ENCODE measurements at places on chromosomes 1 and 21.

- no peak for DNase-seq
Measured at GRCh38 chr1:9228609-9229008, 6.0 kb upstream of the H6PD start.

DNA sequence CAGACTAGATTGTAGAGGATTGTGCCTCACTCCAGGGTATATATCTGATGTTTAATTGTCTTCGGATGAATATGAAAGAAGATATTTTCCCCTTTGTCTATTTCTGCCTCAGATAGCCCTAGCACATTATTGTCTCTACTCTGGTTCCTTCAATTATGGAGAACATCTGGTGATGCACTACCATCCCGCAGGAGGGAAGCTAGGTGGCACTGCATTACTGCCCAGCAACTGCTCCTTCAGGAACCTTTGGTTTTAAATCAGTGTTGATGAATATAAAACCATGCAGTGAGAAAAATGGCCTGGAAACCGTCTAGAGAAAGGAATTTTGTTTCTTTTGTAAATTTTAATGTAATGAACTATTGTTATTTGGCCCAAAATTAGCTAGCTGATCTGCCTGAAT, 68.5 kb downstream of the GPR88 start:
- DNase-seq = no peak

DNA sequence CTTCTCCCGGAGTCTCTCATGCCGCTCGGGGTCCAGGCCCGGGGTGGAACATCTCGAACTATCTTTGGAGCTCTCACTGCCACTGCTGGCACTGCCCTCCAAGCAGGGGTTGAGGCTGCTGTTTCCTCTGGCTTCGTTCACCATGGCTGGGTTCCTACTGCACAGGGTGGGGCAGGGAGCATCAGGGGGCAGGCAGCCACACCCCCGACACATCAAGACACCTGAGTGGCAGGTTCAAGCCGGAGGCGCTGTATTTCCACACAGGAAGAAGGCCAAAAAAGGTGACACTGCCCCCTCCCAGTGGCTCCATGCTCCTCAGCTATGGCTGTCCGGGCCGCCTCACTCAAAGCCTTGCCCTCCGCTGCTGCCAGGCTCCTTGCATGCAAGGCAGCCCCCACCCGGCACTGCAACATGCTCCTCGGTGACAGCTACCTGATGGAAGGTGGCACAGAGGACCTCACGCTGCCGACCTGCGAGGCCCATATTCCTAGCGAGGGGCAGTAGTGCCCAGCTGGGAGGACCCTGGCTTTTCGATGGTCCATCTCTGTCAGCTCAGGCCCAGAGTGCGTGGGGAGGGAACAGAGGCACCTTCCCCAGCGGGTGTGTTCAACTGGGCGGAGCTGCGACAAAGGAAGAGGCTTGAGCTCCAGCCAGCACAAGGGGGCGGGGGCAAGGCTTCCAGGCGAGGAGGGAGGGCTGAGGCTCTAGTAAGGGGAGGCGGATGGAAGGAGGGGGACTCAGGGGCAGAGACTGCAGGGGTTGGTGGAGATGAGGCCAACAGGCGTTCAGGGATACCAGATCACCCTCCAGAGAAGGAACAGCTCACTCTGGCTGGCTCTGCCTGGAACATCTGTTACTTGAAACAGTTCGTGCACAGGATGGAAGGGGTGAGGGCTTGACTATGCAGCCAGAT, 2.5 kb downstream of the MTHFR start:
- DNase-seq = peak; percentile 60

DNA sequence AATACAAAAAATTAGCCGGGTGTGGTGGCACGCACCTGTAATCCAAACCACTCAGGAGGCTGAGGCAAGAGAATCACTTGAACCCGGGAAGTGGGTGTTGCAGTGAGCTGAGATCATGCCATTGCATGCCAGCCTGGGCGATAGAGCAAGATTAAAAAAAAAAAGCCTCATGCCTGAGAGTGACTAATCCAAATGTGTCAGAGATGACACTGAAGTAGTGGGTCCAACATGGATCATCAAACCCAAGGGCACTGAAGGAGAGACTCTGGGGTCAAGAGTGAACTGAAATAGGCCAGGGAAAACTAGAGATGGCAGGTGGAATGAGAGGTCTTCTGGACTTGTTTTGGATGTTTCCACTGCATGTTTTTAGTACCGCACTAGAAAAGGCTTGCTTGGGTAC, 10.2 kb upstream of the CACHD1 start:
- no peak for DNase-seq

- no peak for DNase-seq
Measured at GRCh38 chr1:44632598-44632997, 41.7 kb downstream of the TMEM53 start.

DNA sequence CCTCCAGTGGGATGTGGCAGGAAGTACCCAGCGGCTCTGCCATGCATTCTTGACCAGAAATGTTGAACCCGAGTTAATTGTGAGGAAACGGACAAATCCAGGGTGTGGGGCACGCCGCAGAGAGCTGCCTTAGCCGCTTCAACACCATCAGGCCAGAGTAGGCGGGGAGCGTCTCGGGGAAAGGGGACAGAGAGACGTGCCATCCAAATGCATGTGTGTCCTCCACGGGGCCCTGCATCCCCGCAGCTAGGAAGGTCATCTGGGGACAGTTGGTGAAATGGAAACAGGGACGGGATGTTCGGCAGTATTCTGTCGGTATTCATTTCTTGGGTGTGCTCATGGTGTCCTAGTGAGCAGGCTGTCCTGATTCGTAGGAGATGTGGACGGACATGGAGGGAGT, 59.1 kb upstream of the TRAPPC10 start:
- no peak for DNase-seq

- DNase-seq = no peak
Measured at GRCh38 chr1:41718497-41718896, 200.2 kb downstream of the HIVEP3 start.

DNA sequence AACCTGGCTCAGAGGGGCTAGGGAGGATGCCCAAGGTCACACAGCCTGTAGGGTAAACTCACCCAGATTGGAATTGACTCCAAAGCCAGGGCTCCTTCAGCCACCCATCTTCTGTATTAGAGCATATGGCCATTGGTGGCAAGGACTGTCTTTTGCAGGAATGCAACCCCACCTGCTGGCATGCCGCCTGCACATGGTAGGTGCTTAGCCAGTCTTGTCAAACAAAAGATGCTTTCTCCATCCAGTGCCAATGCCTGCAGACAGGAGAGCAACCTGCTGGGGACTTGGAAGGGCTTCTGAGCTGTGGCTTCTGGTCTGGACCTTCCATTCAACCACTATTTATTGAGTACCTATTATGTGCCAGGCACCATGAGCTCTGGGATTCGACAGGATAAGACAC, 95.3 kb upstream of the TMEM51 start:
- no peak for DNase-seq

DNA sequence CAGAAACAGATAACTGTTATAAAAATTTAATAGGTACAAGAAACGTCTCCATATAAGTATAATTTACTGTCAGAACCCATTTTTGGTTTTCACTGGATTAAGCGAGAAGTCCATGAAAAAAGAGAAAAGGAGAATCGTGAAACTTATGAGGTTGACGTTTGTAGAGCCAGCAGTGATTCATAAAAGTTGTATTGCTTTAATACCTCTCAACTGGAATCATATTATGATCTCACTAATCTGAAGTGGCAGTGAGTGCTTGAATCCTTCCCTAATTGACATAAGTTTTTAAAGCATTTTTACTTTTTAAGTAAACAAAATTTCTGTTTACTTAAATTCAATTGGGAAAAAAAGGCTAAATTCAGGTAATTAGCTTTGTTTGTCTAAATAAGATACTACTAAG, 315.3 kb downstream of the TPR start:
- DNase-seq = no peak

DNA sequence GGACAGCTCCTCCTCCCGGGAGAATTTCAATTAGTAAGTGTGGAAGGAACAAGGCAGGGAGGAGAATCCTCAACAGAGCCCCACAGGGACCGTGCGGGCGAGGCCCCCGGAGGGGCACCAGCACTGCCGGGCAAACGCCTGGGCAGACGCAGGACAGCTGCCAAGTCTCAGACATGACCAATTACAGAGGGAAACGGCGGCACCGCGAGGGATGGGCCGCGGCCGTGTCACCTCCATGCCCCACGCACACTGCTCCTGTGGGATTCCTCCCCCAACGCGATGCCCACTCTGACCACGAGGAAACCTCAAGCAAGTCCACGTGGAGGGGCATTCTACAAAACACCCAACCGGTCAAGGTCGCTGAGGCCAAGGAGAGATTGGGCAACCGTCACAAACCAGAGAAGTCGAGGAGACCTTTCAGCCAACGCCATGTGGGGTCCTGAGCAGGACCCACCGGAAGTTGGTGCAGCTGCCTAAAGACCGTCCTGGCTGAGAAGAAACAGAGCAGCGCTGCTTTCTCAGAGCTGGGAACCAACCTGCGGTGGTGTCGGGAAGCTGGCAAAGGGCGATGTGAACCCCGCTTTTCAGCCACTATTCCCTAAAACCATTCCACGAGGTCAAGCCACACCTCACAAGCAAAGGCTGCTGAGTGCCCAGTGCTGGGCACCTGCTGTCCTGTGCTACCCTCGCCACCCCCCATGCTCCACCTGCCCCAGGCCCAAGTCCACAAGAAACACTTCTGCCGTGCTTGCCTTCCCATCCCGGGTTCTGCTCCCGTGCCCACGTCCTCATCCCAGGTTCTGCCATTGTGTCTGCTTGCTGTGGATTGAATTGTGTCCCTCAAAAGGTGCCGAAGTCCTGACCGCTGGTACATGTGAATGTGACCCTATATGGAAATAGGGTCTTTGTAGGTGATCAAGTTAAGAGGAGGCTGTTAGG, 1.4 kb upstream of the KRTAP10-4 start:
- DNase-seq = no peak

DNA sequence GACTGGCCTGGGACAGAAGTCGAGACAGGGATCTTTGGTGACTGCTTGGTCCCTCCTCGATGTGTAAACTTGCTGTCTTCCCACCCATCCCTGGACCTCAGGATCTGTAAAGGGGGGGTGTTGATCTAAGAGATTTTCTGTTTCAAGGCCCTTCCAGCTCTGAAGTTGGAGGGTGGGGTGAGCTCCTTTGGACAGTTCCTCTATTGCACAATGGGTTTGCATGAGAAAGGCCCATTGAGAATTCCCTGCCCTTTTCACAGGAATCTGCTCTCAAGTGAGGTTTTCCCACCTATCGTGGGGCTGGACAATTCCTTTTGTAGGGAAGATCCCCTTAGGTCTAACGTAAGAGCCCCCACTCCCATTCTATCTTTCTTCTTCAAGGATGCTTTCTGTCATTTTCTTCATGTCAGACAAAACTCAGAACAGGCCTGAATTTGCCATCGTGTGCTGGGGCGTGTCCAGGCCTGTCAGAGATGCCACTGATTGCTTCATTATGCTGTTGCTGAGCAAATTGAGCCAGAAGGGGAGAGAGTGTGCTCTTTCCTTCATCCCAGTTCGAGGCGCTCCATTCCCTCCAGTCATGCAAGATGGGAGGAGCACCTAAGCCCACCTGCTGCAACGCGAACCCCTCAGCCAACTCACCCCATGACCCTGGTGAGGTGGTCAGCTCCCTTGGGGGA, 149.9 kb upstream of the IGSF21 start:
- no peak for DNase-seq

GRCh38 chr21:42595283-42596187, 57.9 kb upstream of the PDE9A start:
- DNase-seq = no peak

GRCh38 chr1:34777519-34778321, 3.3 kb upstream of the GJB3 start:
- DNase-seq = no peak

DNA sequence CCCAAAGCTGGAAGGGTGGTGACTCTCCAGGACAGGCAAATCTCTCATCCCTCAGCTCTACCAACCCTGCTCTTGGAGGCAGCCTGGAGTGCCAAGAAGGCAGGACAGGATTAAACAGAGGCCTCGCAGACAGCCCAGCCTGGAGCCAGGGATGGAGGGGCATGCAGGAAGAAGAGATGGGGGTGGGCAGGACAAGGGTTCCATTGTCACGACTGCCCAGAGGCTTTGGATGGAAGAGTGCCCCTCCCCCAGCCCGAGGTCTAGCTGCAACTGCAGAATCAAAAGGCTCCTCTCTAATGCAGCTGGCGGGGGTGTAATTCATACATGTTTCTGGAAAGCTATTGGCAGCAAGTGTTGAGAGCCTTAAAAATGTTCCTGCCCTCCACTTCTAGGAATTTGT, 8.8 kb downstream of the RAB7B start:
- DNase-seq = no peak

DNA sequence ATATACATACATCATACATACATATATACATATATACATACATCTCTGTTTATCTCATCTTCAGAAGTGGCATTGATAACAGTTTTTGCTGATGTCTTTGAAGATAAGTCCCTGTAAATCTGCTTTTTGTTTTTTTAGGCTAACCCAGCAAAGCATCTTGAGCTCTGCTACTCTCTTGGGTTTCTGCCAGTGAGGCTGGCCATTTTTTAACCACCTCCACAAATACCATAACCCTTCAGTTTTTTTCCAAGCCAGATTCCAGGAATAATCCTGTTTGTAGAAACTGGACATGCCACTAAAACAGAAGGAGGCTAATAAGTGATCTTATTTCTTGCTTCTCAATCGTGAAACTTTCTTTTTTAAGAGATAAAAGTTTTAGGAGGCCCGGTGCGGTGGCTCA, 21.6 kb downstream of the SDHC start:
- no peak for DNase-seq

DNA sequence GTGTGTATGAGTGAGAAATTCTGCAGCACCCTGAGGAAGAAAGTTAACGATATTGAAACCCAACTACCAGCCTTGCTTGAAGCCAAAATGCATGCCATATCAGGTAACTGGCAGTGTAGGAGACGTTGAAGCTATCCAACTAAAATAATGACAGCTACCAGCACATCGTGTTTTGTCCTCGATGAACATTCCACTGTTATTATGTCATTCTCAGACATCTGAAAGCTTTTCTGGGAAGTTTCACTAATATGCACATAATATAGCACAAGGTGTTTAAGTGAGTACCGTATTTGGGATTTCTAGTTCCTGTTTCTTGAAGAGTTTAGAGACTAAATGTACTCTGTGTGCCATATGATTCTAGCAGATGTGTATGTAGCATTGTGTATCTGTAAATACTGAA, 173.5 kb downstream of the DISC1 start:
- no peak for DNase-seq

GRCh38 chr1:177811429-177811828, 158.4 kb downstream of the SEC16B start:
- no peak for DNase-seq

DNA sequence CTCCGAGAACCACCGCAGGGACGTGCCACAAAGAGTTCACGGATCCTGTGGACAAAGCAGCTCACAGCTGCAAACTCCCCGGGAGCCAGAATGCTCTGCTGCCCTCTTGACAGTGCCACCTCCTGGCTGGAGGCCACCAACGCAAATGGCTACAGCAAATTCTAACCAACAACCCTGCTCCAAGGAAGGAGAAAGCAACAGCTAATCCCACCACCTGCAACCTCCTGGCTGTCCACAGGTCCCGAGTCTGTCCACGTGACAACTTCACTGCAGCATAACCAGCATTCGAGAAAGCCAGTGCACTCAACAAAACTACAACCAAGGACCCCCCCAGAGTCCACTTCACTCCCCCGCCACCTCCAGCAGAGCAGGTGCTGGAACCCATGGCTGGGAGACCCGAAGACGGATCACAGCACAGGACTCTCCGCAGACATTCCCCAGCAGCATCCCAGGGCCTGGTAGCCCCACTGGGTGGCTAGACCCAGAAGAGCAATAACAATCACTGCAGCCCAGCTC, 17.3 kb downstream of the POFUT2 start:
- no peak for DNase-seq

- DNase-seq = no peak
Measured at GRCh38 chr1:117569856-117570255, 36.0 kb upstream of the TENT5C start.

- DNase-seq = no peak
Measured at GRCh38 chr1:1600861-1601563, 1.1 kb upstream of the FNDC10 start.

GRCh38 chr21:36658926-36659325, 40.0 kb upstream of the SIM2 start:
- no peak for DNase-seq

Measured in activated CD4-positive, alpha-beta T cell treated with anti-CD3 and anti-CD28 coated beads for 24 hours (primary cell).